ENCODE measurements at places on chromosomes 6 and 20.

GRCh38 chr6:69813508-69813907 is 16.7 kb upstream of the LMBRD1 start:
- DNase-seq, result no peak

GRCh38 chr20:45998761-45999160 is 9.9 kb upstream of the MMP9 start:
- no peak for DNase-seq

DNA sequence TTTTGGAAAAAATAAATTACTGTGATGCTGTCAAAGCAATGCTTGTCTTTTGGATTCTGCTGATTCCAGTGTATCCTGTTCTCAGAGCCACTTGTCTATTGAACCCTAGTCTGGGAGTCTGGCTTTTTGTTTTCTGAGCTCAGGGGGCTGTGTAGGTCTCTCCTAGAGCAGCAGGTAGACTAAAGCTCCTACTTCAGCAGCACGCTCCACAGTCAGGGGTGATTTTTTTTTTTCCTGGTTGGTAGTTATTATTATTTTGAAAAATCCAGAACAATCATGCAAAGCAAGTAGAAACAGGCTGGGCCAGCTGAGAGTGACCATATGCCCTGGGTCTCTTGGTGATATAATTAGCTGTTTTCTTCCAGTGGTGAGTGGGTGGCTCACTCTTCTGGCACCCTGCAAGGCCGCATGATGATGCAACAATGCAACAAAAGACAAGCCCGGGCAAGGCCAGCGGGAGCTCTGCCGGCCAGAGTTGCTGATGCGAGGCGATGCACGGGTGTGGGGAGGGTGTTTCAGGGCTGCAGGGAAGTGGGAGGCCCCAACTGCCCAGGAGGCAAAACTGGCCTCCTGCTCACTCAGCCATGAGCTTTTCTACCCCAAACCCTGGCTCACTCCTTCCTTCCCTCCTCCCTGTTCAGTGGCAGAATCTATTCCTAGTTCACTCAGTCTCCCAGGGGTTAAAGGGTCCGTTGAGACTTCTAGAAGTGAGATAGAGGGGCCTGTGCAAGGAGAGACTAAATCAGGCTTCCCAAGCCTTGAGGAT is 11.5 kb upstream of the CDKN1A start:
- peak; percentile 67 for DNase-seq

DNA sequence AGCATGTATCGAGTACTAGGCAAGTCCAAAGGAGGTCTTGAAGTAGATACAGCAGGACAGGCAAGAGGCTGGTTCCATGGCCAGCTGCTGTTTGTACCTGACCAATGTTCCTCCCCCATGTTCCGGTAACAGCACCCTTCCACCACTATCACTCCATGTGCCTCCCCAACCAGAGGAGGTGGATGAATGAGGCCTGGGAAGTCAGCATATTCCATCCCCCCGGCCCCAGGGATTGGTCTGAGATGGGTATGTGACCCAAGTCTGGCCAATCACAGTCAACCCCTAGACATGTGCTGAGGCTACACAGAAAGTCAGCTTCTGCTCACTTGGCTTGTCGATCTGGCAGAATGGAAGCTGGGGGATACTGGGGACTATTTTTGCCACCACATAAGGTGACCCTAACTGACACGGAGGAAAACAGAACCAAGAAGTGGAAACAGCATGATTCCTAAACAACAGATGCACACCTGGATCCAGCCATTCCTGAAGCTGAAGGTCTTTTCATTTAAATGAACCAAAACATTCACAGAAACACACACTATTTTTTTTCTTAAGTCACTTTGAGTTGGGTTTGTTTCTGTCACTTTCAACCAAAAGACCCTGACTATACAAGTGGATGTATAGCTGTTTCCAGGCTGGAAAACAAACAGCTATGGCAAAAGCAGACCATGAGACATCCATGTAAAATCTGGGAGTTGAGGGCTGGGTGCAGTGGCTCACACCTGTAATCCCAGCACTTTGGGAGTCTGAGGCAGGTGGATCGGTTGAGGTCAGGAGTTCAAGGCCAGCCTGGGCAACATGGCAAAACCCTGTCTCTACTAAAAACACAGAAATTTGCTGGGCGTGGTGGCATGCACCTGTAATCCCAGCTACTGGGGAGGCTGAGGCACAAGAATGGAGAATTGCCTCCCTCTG is 70.4 kb upstream of the PTPN1 start:
- DNase-seq, result no peak

- no peak for DNase-seq
Measured at GRCh38 chr6:139019722-139020121, 8.8 kb upstream of the ABRACL start.

DNA sequence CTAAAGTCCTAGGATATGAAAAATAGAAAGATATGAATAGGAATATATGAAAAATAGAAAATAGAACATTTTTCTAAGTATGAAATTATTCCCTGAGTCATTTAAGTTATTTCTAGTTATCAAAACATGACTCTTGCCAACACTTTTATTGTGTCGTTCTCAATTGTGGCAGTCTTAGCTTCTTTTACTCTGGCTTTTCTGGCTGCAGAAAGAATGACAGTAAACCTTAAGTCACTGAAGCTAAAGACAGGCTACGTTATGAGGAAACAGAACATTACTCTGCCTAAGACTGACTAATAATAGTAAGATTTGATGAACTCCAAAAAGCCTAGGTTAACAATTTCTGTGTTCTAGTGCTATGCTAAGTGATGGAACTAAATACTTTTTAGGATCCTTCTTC is 74.6 kb downstream of the AIG1 start:
- DNase-seq, result no peak

- no peak for DNase-seq
Measured at GRCh38 chr6:16238057-16238962, at the start of gene GMPR. Gene GMPR (plus strand): TSS chr6:16238587. CDS start chr6:16238694, 107 bp downstream.

DNA sequence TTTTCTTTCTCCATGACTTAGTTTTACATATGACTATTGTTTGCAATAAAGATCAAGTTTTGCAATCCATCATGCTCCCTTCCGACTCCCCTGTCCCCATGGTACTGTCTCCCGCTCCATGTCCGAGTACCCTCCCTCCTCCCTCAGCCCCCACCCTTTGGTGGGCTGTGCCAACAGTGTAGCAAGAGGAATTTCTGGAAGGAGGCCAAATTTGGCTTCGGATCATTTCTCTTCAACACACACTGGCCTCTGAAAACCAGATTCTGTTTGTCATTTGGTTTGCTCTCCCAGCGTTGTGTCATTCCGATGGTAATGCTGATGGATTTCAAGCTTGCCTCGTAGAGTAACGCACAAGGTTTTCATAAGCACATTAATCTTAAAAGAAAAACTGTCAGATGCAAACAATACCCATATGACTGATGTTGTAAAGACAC is 22.9 kb upstream of the PAX1 start:
- no peak for DNase-seq

DNA sequence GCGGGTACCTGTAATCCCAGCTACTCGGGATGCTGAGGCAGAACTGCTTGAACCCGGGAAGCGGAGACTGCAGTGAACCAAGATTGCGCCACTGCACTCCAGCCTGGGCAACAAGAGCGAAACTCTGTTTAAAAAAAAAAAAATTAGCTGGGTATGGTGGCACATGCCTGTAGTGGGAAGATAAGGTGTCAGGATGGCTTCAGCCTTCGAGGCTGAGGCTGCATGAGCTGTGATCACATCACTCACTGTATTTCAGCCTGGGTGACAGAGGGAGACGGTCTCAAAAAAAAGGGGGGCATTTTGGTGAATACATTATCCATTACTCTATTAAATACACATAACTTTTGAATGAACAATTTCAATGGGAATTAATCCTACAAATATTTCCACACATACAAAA is 32.4 kb downstream of the SNX3 start:
- no peak for DNase-seq

- no peak for DNase-seq
Measured at GRCh38 chr6:136330634-136331033, 41.0 kb upstream of the BCLAF1 start.

DNA sequence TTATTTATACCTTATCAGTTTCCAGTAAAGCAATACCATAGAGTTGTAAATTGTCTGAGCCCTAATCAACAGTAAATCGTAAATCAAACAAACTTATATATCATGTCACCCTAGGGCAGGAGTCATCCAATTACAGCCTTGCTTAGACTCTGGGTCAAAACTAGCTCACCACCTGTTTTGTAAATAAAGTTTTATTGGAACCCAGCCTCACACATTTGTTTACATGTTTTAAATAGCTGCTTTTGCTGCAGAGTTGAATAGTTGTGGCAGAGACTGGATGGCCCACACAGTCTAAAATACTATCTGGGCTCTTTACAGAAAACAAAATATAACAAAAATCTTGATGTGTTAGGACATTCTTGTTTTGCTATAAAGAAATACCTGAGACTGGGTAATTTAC is 94.4 kb downstream of the MKKS start:
- no peak for DNase-seq

DNA sequence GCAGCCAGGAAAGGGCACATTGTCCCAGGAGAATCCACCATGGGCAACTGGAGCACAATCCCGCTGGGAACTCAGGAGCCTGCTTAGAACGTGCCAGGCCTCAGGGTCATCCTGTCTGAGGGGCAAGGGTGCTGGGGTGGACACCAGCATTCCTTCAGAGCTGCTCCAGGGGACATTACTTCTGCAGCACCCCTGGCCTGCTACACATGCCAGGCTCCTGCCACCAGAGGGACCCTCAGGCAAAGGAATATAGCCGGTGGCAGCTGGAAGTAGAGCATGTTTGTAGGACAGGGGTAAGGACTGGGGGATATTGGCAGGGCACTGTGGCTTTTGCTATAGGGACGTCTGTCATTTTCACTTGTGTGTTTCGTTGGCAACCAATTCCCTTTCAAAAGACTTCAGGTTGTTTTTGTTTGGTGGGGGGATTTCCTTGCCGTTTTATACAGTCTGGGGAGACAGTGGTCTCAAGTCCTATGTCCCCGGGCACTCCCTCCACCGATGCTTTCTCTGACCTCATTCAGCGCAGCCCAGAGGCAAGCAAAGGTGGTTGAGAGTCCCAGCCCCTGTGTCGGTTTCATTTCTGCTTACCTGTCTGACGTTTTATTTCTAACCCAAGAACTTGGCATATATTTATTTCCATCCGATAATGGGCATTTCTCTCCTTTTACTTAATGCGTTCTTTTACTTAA is 130.8 kb downstream of the JPH2 start:
- DNase-seq, result no peak

- DNase-seq, result no peak
Measured at GRCh38 chr20:21202259-21202658, 76.4 kb downstream of the KIZ start.

DNA sequence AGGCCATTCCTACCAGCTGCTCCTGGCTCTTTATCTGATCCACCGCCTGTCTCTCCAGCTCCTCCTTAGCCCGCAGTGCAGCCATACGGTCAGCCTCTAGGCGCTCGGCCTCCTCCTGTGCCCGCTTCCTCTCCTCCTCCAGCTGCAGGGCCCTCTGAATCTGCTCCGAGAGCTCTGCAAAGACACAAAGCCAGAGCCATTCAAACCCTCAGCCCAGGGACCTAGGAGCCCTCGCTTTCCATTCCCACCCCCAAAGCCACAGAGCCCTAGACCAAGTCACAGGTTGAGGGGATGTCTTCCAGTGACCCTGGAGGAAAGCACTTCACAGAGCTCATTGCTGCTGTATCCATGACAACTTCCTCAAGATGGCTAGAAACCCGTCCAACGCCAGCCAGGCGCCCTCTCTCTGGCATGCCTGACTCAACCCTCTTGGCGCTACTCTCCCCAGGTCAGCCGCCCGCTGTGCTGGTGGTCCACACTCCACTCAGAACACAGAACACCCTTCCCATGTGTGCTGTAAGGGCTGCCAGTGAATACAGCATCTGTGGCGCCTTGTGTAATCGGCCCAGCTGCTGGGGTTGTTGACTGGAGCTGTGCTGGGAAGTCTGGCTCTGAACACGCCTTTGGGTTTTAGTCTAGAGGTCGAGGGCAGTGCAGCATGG is 49.3 kb downstream of the EZR start:
- no peak for DNase-seq

DNA sequence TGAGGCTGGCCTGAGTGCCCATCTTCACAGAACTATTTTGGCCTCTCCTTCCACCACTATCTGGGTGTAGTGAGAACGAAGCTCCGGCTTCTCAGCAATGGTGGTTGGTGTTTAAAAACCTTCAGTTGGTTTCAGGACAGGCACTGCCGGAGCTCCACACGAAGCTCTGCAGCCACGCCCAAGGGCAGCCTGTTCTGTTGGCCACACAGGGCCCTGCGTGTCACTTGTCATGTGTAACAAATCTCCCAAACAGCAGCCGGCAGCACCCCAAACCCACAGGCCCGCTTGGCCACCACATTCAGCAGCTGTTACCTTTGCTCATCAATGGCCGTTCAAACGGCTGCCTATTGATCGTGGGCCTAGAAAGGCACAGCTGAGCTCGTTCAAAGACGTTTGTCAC is 97.5 kb downstream of the ERMARD start:
- no peak for DNase-seq

- DNase-seq, result no peak
Measured at GRCh38 chr6:29981211-29981812, 39.0 kb downstream of the HLA-A start.

GRCh38 chr6:22906091-22906549 is 336.8 kb downstream of the HDGFL1 start:
- no peak for DNase-seq

DNA sequence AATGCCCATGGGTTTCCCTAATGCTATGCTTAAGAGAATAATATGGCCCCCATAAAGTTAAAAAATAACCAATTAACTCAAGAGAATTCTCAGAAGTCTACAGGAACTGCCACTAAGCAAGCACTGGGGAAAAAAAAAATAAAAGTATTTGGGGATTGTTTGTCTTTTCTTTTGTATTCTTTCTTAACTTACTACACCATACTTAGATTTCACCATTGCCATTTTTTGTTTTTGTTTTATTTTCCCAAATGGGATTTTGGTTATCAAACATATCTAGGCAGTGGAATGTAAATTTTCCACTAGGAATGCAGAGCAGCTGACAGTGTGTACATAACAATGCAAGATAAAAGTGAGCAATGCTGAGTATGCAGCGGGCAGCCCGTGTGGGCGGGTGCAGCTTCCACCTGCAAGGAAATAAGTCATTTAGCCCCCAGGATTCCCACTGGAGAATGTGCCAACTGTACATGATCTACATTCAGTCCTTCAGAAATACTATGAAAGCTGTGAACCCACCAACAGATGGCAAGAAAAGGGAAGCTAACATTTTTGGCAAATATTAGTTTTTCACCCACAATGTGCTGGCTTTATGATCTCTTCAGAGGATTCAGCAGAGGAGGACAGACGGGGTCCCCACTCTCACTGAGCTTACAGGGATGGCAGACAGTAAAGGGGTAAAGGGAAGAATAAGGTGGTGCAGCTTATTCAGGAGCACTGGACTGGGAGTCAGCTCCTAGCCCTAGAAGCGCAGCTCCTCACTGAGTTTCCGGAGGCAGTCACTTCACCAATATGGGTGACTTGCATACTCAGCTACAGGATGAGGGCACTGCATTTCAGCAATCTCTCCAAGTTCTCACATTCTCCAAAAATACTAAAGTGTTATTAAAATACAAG is 44.4 kb downstream of the DCDC2 start:
- no peak for DNase-seq

- DNase-seq, result no peak
Measured at GRCh38 chr6:137877606-137878005, 10.5 kb downstream of the TNFAIP3 start.

GRCh38 chr6:46651816-46652215 is 802 bp downstream of the CYP39A1 start:
- DNase-seq, result no peak

Measured in AG04449 (cell line).